ENCODE measurements at places on chromosomes 16 and 17.

DNA sequence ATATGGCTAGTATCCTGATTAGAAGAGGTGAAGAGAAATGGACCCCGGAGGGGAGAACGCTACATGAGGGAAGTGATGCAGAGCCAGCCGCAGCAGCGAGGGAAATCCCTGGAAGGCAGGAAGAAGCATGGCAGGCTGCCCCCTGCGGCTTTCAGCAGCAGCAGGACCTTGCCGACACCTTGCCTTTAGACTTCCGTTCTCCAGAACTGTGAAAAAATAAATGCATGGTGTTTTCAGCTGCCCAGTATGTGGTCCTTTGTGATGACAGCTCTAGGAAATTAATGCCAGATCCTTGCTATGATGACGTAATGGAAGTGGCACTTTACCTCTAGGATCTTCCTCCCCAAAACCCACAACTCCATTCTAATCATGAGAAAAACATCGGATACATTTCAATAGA is 9.7 kb upstream of the ZFP1 start:
- DNase-seq: no peak

GRCh38 chr17:13521784-13522183 is 79.9 kb downstream of the HS3ST3A1 start:
- no peak for DNase-seq

DNA sequence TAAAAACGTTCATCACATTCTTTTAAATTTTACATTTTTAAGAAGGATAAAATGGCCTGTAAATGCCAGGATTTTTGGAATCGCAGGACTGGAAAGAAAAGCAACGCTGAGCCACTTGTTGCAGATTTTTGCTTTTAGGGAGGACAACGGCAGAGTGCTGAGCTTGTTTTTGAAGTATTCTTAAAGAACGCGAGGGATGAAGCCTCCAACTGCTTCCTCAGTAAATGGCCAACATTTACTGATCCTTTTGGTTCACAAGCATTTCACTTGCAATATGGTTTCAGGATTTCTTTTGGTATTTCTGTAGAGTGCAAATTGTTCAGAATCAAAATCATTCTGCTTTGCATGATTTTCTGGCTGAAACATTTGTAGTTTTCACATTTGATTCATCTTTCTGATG is 2.8 kb upstream of the KRT23 start:
- no peak for DNase-seq

GRCh38 chr16:86405319-86405718 is 105.0 kb upstream of the FOXF1 start:
- peak; percentile 49 for DNase-seq

- DNase-seq: no peak
Measured at GRCh38 chr17:29674281-29674680, 51.6 kb upstream of the CORO6 start.

DNA sequence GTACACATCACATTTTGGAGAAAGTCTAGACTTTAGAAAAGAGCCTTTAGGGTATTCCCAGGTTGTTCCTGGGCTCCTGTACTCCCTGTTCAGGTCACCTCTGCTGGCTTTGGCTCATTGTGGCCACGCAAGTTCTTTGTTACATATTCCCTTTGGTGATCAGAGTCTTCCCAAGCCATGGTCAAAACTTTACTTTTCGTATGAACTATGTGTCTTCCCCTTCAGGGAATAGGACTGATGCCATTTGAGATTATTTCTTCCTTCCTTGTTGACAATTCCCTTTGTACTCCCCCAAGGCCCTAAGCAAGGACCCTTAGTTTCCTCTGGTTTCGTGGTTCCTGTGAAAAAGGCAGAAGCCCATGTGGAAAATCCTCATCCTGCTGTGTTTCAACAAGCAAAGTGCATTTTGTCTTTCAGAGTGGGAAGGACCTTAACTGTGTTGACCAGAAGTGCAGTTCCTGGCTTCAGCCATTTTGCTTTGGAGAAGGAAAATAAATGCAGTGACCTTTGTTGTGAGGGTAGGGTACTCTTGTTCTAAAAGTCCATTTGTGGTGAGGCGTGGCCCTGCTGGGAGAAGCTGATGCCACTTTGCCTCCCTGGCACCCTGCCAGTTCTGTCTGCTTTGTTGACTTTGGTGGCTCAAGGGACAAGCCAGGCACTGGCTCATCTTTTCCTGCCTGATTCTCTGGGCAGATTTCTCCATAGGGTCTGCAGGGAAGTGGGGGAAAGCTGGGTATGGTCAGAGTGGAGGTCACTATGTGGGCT is 55.1 kb downstream of the ZNRF1 start:
- no peak for DNase-seq

- peak; percentile 5 for DNase-seq
Measured at GRCh38 chr17:32803544-32803943, 73.4 kb downstream of the MYO1D start.

DNA sequence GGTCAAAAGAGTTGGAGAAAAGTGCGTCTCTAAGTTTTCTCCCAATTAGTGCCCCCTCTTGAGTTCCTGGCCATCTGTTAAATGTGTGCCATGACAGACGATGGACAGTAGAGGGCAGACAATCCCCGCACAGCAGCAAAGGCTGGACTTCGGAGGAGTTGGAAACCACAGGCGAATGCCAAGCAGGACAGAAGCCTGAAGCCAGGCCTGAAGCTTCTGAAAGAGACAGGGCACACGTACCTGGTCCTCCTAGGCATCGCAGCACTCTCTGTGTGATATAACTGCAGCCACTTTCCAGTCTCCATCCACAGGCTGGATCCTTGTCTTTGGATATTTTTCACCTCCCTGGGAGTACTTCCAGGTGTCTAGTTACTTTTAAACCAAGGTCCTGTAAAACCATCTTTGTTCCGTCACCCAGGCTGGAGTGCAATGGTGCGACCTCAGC is 14.5 kb downstream of the C17orf100 start:
- peak; percentile 76 for DNase-seq

DNA sequence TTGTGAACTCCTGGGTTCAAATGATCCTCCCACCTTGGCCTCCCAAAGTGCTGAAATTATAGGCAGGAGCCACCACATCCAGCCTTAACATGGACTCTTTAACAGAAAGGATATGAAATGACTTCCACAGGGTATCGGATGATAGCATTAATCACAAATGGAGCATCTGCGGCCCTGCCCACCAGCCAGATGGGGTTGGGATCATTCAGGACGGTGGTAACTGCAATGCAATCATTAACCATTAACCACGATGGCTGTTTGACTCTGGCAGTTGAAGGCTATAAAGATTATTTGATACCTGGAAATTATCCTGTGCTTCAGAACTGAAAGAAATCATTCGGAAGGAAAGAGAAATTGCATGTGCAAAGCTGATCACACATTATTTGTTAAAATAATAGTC is 5.3 kb upstream of the CHST5 start:
- DNase-seq: no peak

- DNase-seq: no peak
Measured at GRCh38 chr16:54143934-54144571, 142.5 kb downstream of the IRX3 start.

DNA sequence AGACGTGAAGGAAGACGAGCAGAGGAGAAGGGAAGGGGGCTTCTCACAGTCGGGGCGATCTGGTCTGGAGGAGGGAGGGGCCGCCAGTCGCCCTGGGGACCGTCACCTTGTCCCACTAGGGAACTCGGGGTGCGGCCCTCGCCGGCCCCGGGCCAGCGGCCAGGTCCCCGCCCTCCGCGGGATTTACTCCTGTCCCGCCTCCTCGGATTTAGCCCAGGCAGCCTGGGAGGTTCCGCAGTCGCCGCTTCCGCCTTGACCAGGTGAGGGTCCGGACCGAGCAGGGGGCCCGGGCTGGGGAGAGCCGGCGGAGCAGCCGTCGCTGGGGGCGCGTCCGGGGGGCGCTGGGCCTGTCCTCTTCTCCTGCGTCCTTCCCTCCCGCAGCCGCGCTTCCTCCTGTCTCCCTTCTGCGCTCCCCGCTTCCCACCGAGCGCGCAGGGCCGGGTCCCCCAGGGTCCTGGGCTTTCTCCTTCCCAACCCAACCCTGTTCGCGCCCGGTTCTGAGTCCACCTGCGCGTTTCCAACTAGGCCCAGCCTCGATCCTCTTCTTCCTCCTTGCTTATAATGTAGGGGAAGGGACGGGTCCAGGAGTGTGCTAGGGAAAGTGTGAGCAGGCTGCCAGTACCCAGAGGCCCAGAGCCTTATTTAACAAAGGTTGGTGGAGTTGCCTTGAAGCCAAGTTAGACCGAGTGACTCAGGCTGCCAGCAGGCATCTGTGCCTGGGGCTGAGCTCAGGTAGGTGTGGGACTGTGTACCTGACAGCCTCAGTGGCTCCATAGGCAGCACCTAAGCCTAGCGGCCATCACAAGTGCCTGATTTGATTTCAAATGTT is at the start of gene TNK1:
TNK1 (plus strand) TSS at position 235 of the 829 bp plus-strand sequence. CDS start 1,838 bp downstream, outside the sequence.
- no peak for DNase-seq

- DNase-seq: no peak
Measured at GRCh38 chr17:43372273-43372911, 26.4 kb upstream of the ARL4D start.

- no peak for DNase-seq
Measured at GRCh38 chr16:69378036-69378435, 7.8 kb downstream of the TERF2 start.

GRCh38 chr17:60933739-60934138 is 256.1 kb downstream of the BCAS3 start:
- DNase-seq: no peak

- no peak for DNase-seq
Measured at GRCh38 chr17:6569370-6570285, 13.3 kb upstream of the PITPNM3 start.

DNA sequence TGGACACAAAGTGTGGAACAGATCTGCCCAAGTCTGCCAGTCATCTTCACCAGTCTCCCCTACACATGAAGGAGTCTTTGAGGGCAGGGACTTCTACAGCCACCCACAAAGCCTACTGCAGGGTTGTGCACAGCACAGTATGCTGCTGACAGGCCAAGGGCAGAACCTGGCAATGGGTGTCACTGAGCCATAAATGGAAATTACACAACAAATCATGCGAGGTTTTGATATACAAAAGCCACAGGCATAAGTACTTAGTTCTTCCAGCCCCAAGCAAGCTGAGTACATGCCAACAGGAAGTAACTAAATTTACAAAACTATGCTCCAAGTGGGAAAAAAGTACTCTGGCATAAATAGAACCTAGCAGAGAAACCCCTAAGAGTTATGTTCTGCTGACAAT is 7.8 kb upstream of the PSMC3IP start:
- peak; percentile 43 for DNase-seq

- no peak for DNase-seq
Measured at GRCh38 chr17:48860034-48860433, 29.2 kb downstream of the CALCOCO2 start.

DNA sequence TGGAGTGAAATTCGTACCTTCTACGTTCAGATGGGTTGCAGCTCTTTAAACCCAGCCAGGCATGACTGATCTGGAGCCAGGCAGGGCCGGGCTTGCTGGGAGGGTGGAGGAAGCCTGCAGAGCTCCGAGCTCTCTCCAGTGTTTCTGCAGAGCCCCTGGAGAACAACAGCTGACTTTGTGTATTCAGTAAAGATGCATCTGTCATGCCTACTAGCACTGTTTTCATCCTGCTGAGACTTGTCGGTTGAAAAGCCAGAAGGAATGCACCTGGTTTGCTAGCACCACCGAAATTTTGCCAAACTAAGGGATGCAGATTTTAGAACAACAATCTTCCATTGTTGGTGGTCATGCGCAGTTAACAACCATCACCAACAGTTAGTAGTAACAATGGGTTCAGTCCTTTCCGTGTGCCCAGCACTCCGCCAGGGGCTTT is 22.4 kb upstream of the SCNN1B start:
- DNase-seq: no peak

DNA sequence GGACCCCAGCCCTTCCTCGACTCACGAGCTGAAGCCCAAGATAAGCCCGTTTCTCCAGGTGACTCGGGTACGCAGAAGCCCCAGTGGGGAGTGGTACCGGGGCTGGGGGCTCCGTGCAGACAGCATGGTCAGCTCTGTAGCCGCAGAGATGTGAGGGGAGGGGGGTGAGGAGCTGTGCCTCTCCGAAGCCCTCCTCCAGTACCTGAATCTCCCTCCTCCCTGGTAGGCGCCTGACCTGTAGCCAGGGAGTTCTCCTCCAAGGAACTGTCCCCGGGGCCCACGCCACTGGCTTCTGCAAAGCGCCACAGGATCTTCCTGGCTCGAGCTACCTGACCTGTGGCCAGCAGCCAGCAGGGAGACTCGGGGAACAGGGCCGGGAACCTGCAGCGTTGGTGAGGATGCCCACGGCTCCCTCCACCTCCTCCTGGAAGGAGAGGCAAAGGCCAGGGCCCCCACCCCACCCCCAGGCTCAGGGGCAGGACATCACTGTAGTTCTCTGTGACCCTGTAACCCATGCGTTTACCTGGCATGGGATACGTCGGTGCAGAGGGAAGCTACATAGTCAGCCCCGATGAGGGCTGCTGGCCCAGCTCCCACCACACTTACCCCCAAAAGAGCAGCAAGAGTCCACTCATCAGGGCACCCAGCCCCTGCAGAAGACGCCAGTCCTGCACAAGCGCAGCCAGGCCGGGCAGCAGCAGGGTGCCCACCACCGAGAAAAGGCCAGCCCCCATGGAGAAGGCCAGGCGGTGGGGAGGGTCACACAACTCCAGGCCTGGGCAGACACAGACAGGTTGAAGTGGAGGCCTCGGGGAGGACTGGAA is 1.7 kb downstream of the SLC22A31 start:
- DNase-seq: no peak

- DNase-seq: no peak
Measured at GRCh38 chr16:52731219-52731875, 184.4 kb upstream of the TOX3 start.

DNA sequence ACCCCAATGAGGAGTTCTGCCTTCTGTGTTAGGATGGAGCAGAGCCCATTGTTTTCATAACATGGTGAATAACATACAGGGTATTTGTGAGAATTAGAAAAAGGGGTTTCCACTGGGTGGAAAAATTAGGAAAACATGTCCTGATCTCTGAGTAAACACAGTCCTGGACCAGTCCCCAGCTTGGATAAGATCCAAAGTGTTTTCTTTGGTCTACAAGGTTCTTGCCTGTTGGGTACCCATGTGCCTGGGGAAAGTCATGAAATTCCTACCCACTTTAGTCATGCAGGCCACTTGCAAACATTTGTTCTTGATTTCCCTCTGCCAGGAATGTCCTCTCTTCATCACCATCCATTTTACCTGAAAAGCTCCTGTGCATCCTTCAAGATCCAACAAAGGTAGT is 164.8 kb upstream of the DYNLRB2 start:
- no peak for DNase-seq

DNA sequence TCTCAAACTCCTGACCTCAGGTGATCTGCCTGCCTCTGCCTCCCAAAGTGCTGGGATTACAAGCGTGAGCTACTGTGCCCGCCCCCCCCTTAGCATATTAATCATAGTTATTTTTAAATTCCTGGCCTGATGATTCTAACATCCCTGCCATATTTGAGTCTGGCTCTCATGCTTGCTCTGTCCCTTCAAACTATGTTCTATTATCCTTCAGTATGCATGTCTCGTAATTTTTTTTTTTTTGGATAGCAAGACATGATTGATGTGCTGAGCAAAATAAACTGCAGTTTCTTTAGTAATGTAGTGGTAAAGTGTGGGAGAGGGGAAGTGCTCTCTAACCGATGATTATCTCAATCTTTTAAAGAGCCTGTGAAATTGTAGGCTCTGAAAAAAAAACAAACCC is 34.3 kb upstream of the TMEM92 start:
- DNase-seq: no peak

All from iris pigment epithelial cell (primary cell).